Renal cortex interstitium (tissue), 15 donors: ENCODE measurements at places on chromosomes 4 and X.
A peak's percentile ranks its signal among the peaks of the same experiment; 100 is the strongest.

- no peak for DNase-seq
These were observed 159.8 kb downstream of the OR13H1 start for GRCh38 chrX:131703646-131704045.

- no peak for DNase-seq
These were observed 717.8 kb upstream of the PCDH7 start for GRCh38 chr4:30002341-30002740.

DNA sequence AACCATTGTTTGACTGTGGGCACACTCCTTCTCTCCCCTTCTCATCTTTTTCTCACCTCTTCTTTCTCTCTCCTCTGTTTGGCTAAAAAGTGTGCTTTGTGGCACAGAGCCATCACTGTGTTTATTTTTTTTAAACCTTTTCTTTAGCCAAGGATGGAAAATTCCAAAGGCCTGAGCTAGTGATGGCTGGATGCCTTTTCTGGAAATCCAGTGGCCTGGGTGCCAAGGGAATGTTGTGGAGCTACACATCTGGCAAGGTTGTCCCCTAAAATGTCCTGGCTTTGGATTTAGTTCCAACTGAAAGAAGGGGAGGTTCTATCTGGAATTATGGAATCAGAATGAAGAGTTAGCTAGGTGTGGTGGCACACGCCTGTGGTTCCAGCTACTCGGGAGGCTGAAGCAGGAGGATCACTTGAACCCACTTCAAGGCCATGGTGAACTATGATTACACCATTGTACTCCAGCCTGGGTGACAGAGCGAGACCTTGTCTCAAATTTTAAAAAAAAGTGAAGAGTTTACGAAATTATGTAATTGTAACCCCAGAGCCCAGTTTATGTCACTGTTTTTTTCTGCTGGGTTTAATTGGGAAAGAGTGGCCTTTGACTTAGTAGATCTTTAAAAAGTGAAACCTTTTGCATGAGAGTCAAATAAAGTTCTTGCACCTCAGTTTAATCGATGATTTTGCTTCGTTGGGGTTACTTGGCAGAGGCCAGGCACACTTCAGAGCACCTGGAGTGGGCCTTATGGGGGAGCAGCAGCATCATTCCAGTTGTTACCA lies 17.7 kb downstream of the DOCK11 start:
- no peak for DNase-seq

DNA sequence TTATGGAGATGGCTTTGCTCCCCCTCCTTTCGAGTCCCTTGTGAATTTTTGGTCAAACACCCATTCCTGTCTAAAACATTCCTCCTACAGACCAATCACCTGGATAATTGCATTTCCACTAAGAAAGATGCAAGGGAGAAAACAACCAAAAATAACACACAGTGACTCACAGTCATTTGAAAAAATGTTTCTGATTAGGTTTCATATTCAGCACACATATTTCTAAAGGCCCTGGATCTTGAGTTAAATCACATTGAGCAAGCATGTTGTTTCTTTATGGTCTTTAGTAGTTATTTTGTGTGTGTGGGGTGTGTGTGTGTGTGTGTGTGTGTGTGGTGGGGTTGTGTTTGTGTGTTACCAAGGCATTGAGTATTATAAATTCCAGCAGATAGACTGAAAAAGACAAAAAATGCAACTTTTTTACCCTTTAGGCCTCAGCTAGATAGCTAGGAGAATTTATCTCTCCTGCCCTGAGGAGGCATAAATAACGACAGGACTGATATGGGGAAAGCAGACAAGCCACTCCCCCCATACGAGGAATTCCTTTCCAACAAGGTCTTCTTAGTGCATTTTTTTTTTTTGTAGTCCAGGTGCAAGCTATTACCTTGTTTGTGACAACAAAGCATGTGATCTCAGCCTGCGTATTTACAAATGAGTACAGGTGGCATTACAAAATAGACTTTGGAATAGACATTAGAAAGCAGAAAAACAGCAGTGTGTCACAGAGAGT lies 265.4 kb upstream of the ADGRL3 start:
- DNase-seq: no peak

- peak; percentile 67 for DNase-seq
These were observed at the start of gene MSX1 for GRCh38 chr4:4859325-4859798. MSX1 (plus strand) TSS chr4:4859665; CDS start chr4:4859900, 235 bp downstream.

GRCh38 chr4:110170861-110171260 lies 27.6 kb downstream of the ELOVL6 start:
- DNase-seq: no peak
